Activated naive CD4-positive, alpha-beta T cell treated with anti-CD3 and anti-CD28 coated beads, Interleukin-2, amount 50 U/mL, for 72 hours (primary cell): ENCODE measurements at places on chromosomes 7 and 10. TPM values are rescaled to one million over a fixed set of nuclear protein-coding genes. Genes with fewer than 3 reads are reported as not detected.

DNA sequence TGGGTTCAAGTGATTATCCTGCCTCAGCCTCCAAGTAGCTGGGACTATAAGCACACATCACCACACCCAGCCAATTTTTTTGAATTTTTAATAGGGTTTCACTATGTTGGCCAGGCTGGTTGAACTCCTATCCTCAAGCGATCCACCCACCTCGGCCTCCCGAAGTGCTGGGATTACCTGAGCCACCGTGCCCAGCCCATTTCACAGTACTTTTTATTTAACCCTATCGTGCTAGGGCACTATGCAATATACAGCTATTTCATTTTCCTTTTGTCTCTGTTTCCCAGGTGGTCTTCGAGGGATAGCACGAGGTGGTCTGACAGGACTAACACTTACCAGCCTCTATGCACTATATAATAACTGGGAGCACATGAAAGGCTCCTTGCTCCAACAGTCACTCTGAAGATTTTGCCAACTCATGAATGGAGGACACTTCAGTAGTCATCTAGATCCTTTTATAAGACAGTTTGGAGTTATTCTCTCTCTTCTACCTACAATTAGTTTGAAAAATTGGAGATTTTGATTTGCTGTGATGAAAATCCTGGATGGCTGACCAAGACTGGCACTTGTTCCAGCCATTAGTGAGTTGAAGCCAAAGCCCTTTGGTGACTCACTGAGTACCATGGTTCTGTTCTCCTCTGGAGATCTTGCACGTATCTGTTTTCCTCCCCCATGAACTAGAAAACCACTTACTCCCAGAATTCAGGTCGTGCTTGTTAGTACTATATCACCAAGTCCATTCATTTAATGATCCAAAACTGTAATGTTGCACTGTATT, 27.3 kb downstream of the NCOA4 start:
- no peak for DNase-seq

GRCh38 chr10:24887855-24888231, 64.6 kb downstream of the PRTFDC1 start:
- DNase-seq: no peak

- no peak for DNase-seq
These were observed 84.7 kb upstream of the PTER start for GRCh38 chr10:16352146-16352545.

DNA sequence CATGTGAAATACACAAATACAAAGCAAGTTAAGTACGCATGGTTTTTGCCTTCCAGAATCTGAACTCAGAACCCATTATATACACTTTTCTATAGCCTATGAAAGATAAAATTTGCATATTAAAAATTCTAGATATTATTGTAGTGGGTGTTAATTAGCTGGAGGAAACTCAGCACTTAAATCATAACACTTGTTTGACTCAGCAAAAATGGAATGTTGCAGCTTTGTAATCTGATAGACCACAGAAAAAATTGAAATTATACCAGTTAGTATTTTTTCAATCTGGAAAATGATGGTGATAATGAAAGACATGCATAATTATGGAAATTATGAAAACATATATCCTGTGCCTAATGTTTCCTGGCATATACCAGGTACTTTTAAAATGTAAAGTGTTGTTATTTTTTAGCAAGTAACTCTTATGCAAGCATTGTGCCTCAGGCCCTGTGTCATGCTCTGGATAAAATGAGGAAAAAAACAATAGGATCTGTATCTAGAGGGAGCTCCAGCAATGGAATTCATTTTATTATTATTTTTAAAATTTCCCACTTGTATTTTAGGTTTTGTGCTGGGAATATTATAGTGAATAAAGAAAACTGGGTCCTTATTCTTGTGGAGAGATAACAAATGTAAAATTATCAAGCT, 490.4 kb upstream of the SEMA3A start:
- no peak for DNase-seq

DNA sequence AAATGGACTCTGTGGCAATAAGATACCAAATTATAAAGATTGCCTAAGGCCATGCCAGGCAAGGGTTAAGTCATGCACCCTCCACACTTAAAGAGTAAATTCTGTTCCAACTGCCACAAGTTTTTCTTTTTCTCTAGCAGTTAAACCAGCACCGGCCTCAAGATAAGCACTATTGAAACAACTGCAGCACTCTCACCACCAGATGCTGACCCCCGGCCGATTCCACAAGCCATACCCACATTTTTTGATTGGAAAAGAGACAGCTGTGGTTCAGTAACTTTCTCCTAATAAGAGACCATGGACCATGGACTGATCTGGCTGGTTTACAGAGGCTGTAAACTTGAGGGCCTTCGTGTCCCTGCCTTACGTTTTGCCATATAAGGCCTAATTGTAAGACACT, 44.9 kb downstream of the GRM8 start:
- DNase-seq: no peak

GRCh38 chr10:119211176-119211575, 3.8 kb downstream of the GRK5 start:
- no peak for DNase-seq

- DNase-seq: no peak
These were observed 43.7 kb upstream of the NXPH1 start for GRCh38 chr7:8389593-8390261.

GRCh38 chr7:11355399-11356005, 381.8 kb downstream of the PHF14 start:
- no peak for DNase-seq

DNA sequence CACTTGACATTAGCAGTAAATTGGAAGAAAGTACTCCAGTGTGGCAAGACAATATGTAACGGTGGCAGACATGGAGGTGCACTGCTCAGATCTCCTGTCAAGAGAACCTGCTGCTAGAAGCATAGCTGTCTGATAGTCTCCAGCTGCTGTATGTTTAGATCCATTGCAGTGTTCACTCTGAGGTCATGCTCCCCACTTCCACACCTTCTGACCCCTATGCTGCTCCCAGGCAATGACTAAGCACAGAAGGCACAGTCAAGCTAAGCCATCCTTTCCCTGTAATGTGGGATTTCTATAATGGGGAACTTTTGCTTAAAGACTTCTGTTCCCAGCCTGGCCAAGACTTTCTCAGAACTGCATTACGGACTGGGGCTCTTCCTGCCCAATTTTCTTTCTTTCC, 315.8 kb downstream of the HPSE2 start:
- no peak for DNase-seq

DNA sequence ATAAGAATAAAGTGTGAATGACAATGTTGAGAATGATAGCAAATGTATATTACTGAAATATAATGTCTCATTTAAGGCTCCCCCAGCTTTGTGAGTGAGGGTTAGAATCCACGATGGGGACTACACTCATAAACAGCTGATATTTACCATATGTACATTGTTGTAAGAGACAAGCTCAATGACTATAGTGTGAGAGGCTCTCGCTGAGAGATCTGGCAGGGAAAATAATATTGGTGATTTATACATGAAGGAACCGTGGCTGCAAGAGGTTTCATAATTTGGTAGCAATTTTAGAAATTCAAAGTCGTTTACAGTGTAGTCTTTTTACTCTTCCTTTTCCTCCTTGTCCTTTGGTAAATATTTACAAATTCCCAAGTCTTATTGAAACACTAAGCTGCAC, 342.2 kb upstream of the AKR1E2 start:
- no peak for DNase-seq

DNA sequence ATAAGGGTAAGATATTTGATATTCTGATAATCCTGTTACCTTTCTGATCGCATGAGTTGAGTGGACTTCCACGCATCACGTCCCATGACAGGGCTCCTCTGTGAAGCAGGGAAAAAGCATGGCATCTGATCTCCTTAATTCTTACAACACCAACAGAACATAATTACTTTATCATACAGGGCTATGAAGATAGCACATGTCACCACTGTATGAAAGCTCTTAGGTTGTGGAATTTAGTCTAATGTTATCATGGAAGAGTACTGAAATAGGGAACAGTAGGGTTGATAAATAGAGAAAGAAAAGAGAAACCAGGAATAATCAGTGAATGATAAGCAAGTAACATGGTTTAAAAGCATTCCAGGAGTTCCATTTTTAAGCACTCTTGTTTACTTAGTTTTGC, 212.0 kb downstream of the CACNB2 start:
- no peak for DNase-seq

DNA sequence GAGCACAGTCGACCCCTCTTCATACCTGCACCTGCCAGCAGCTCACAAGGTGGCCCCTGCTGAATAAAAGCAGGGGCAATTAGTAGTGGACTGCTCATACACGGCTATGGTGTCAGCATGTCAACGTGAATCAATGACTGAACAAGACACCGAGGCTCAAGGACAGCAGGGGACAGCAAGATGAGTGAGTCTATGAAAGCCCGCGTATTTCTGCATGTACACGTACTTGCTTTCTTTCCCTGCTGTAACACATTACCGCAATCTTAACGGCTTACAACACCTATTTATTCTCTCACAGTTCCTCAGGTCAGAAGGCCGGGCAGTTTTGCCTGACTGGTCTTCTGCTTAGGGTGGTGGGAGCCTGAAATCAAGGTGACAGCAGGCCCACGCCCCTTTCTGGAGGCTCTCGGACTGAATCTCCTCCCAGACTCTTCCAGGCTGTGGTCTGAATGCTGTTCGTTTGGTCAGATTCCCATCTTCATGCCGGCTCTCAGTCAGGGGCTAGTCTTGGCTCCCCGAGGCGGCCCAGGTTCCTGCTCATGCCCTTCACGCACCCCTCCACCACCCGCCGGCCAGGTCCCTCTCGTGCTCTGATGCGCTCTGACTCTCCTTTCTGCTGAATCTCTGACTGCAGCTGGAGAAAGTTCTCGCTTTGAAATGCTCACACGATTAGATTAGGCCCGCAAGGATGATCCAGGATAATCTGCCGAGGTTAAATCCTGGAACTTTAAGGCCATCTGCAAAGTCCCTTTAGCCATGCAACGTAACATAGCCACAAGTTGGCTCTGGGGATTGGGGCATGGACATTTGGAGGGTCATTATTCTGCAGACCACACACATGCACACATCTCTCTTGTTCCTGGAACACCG, 7.8 kb upstream of the PPP2R2D start:
- DNase-seq: no peak

DNA sequence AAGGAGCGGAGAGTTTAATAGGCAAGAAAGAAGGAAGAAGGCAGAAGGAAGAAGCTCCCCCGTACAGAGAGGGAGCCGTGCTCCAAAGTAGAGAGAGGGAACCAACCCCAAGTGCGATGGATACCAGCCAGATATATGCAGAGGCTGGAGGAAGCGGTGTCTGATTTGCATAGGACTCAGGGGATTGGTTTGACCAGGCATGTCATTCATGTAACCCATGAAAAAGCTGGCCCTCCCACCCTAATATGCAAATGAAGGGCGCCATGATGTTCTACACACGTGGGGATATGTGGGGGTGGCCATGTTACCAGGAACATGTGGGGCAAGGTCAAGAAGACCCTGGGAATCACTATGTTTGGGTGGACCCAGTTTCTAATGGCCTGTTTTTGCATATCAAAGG, 40.6 kb upstream of the FAM3C start:
- DNase-seq: no peak

- DNase-seq: no peak
These were observed 379.1 kb downstream of the ADRA2A start for GRCh38 chr10:111455776-111456426.

GRCh38 chr7:45130910-45131309, 19.4 kb upstream of the TBRG4 start:
- DNase-seq: no peak

- no peak for DNase-seq
These were observed 1.1 kb upstream of the ARHGAP22 start for GRCh38 chr10:48605786-48606529.

- no peak for DNase-seq
These were observed 250.4 kb downstream of the RNLS start for GRCh38 chr10:88332503-88333247.

DNA sequence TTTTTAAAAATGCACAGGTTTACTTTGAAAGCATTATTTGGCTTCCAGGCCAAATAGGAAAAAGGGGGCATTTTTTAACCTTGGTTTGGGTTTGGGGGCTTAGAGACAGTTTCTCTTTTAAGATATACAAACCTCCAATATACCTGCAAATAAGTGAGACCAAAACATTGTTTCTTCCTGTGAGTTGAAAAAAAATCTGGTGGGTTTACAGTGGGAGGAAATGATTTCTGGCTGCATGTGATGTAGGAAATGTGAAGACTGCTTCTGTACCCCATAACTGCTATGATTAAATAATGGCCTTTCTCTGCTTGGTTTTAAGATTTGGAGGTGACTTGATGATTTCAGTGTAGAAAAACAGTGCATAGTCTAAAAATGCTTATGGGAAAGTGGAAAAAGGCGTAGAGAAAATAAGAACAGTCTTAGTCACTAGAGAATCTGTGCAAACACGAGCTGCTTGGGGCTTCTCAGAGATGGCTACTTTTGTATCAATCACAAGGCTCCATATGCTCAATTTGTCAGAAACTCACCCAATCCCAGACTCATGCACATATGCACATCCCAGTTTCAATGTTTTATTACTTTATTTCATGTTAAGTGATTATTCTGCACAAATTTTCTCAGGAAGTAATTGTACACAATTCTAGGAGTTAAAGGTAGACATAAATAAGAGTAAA, 22.1 kb upstream of the PRKCQ start:
- DNase-seq: no peak

- DNase-seq: no peak
These were observed 51.1 kb downstream of the PRF1 start for GRCh38 chr10:70551466-70551865.

DNA sequence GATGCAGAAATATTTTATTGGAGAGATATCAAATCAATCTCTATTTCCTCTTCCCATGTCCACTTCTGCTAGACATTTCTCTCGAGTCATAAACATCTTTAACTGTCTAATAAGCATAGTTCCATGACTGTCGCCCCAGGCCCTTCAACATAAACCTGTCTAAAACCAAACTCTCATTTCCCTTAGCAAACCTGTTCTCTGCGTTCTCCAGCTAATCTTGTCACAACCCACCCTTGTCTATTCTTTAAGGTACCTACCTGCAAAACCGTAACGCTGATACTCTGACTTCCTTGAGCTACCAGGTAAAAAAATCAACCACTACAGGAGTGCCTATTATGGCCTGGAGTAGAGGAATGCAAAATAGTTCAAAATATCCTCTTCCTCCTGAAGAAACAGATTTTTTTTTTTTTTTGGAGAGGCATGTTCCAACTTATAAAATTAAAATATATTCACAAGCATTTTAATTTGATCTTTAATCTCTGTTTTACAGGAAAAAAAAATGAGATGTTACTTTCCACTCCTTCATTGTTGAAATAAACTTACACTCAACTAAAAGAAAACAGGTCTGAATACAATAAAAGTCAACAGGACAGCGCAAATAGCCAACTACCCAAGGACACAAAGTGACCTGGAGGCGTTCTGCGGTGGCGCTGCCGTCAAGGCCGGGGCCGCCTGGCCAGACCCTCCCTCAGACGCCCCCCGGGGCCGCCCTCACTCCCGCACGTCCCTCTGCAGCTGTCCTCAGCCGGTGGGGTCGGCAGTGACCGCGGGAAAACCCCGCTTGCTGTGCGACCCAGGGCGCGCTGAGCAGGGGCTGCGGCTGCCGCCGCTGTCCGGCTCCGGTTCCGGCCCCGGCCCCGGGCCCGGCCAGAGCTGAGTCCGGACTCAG, 765 bp downstream of the SLC25A40 start:
- DNase-seq: no peak

GRCh38 chr10:64458306-64458705, 937.1 kb downstream of the REEP3 start:
- no peak for DNase-seq

Gene NDUFB8
- total RNA-seq: 326 TPM

Gene CHST15
- total RNA-seq: 7.8 TPM

Gene MRPS16
- 99.4 TPM for total RNA-seq

Gene DOCK1
- total RNA-seq: 1.1 TPM

Gene CLCN1
- total RNA-seq: 0.16 TPM

Gene PAPSS2
- total RNA-seq: 1.5 TPM

Gene PBLD
- 0.34 TPM for total RNA-seq

Gene C7orf33
- total RNA-seq: not detected

Gene PMS2
- total RNA-seq: 18.1 TPM

Gene TMEM184A
- 0.12 TPM for total RNA-seq

Gene AKR1D1
- total RNA-seq: not detected

Gene SLC18A3
- total RNA-seq: not detected

Gene H2BK1
- not detected for total RNA-seq
